ENCODE measurements at places on chromosomes 7 and 10.

- no peak for DNase-seq
Observed at GRCh38 chr7:115005953-115006352, 84.1 kb downstream of the MDFIC start.

DNA sequence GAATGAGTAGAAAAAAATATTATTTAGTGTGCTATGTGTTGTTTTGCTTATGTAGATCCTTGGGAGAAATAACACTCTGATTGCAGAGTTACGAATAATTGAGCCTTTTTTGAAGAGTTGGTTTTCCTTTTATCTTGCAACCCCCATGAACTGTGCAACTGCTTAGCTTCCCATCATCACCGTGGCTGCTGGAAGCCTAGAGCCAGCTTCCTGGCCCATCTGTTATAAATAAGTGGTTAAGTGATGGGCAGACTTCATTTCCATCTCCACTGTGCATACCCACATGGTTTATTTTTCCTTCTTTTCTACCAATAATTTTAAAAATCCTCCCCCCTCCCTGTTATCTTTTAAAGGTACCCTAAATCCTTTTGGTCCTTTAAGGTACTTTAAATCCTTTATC, 554.9 kb upstream of the GALNT17 start:
- DNase-seq = no peak

DNA sequence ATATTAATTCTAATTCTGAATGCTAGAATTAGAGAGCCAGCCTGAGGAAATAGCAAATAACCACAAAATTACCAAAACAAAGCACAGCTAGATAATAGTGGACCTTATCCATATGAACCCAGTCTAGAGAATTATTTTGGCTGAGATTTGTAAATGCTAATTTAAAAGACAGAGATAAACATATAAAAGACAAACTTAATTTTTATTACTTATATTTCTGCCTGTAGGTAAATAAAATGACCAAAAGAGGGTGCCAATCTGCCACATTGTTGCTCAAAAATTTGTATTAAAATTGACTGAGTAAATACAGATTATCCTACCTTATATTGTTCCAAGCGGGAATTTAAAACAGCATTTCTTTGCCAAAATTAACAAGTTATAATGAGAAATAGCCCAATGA, 20.2 kb downstream of the RTKN2 start:
- DNase-seq = peak; percentile 41

DNA sequence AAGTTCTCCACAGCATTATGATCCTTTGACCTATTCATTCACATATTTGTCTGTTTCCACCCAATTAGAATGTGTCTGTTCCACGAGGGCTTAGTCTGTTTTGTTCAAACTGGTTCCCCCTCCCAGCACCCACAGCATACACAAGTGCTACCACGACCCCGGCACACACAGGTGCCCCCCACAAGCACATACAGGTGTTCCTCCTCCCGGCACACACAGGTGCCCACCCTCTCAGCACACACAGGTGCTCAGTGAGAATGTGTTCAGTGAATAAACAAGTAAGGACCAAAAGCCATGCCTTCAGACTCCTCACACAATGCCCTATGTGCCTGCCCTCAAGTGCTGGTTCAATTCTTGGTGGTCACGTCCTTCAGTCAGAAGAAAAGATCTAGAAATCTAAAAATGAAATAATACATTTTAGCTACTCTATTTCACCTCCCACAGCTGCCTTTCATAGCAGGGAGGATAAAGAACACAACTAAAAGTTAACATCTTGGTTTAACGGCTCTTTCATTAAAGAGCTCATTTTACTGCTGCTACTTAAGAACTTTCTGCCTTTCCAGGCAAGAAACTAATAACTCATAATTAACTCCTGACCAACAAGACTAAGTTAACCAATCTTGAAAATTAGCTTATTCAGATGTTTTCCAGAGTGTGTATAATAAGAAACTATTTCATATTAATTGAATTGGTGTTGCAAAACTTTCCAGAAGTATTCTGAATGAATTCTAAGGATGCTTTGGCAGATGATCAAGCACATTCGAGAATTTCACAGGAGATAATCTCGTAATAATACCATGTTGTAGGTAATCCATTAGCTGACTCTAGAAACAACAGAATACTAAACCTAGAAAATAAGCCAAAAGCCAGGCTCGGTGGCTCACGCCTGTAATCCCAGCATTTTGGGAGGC, 2.3 kb downstream of the DNMBP start:
- no peak for DNase-seq

DNA sequence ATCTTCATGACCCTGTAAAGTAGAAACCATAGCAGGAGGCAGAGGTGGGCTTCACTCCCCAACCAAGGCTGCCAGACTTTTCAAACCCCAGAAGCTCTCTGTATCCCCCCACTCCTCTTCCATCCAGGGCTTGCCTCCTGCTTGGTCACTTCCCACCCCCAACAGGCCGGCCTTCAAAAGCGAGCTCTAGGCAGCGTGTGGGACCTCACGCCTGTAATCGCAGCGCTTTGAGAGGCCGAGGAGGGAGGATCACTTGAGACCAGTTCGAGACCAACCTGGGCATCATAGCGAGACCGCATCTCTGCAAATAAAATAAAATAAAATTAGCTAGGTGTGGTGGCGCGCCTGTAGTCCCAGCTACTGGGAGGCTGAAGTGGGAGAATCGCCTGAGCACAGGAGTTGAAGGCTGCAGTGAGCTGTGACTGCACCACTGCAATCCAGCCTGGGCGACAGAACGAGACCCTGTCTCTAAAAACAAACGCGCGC, 743 bp upstream of the POR start:
- peak; percentile 8 for DNase-seq

DNA sequence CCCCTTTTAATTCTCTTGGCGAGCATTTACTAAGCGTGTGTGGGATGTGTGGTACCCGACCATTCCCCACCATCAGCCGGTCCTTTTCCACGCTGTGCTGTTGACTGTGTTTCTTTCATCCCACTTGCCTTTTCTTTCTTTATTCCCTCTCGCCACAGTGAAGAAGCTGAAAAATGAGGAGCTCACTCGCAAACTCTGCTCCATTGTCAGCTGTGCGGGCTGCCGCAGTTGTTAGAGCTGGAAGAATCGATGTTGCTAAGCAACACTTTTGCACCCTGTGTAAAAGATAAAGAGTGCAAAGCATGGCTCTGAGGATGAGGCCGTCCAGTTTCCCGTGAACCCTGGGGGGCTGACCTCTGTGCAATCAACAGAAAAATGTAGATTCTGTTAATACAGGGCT, 203.1 kb upstream of the NEBL start:
- no peak for DNase-seq

DNA sequence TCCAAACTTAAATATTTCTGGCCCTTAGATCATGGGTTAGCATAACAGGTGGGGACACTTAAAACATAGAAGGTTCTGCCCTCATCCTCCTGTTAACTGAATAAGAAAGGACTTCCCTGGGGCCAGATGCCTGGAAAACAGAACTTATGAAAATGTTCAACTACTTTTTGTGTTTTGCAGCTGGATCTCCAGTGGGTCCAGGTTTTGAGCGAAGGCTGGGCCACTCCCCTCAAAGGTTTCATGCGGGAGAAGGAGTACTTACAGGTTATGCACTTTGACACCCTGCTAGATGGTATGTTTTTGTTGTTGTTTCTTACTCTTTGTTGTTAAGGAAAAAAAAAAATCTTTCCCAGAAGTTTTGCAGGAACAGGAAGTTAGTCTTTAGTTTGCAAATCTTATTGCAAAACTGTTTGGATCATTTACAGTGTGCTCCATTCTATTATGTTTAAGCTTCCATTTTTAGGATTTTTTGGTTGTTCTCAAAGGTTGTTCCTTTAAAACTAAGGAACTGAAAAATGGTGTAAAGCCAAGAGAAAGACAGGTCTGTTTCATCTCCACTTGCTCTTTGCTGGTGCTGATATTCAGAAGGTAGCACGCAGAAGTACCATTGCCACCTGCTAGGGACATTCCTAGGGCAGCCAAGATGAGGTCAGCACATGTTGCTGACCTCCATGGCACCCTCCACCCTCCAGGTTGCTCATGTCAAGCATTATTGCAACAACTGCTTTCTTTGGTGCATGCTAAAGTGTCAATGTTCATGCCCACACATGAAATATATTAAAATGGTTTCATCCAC, 56.1 kb downstream of the PAPSS2 start:
- no peak for DNase-seq

GRCh38 chr7:65390588-65390987, 16.9 kb downstream of the ZNF92 start:
- peak; percentile 17 for DNase-seq

DNA sequence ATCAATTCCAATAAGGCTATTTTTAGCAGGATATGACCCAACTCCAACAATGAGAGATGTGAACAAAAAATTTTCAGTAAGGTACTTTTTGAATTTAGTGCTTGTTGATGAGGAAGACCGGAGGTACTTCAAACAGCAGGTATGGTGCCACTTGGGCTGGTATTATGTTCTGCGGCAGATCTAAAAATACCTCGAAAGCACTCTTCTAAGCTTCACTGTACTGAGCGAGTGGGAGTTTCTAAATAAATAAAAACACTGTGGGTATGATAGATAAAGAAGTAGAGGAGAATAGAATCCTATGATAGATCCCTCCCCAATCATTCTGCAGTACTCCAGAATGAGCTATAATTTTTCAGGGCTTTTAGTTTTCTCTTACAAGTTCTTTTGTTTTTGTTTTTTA, 11.5 kb upstream of the SUPV3L1 start:
- no peak for DNase-seq

GRCh38 chr10:63320683-63321082, 145.1 kb downstream of the JMJD1C start:
- no peak for DNase-seq

GRCh38 chr7:93175219-93175618, 27.0 kb upstream of the SAMD9L start:
- DNase-seq = no peak

GRCh38 chr10:10205906-10206305, 811.8 kb upstream of the CELF2 start:
- DNase-seq = no peak

DNA sequence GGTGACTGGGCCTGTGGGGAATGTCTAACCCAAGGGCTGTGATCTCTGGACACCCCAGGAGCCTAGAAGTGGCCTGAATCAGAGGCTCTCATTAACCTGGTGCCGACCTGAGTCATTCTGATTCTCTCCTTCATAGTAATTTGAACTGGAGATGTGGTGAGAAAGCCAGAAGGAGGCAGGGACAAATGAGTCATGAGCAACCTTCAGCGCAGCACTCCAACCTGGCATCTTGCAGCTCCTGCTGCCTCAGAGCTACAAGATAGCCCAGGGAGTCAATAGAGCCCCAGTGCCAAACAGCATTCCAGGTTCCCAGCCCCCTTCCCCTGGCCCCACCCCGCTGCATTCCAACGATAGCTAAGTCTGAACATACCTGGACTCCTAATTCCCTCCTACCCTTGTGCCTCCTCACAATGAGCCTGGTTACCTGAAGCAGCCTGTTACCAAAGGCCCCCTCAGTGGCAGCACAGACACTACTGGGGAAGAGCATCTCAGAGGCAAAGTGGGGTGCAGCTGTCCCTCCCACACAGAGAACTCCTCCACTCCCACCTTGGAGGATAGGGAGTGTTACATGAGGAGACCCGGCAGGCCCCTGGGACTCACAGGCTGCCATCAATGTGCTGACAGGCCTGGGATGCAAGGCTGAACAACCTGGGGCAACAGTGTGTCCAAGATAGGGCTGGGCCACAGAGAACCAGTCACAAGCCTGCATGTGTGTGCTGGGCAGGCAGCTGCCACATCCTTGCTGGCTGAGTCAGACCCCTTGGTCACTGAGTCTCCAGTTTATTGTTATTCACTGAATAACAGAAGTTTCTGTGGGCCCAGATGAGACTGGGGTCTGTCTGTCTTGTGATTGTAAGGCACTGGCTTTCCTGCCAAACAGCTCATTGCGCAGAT, 76.8 kb upstream of the LEP start:
- peak; percentile 84 for DNase-seq

DNA sequence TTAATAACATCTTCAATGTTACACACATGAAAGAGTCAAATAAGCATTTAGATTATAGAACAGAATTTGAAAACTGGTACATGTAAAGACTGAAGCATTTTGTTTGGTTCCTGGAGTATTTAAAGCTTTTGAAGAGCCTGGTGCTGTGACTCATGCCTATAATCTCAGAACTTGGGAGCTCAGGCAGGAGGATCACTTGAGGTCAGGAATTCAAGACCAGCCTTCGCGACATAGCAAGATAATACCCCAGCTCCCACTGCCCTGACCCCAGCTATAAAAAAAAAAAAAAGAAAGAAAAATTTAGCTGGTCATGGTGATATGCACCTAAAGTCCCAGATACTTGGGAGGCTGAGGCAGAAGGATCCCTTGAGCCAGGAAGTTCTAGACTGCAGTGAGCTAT, 87.8 kb downstream of the HDAC9 start:
- DNase-seq = peak; percentile 59

DNA sequence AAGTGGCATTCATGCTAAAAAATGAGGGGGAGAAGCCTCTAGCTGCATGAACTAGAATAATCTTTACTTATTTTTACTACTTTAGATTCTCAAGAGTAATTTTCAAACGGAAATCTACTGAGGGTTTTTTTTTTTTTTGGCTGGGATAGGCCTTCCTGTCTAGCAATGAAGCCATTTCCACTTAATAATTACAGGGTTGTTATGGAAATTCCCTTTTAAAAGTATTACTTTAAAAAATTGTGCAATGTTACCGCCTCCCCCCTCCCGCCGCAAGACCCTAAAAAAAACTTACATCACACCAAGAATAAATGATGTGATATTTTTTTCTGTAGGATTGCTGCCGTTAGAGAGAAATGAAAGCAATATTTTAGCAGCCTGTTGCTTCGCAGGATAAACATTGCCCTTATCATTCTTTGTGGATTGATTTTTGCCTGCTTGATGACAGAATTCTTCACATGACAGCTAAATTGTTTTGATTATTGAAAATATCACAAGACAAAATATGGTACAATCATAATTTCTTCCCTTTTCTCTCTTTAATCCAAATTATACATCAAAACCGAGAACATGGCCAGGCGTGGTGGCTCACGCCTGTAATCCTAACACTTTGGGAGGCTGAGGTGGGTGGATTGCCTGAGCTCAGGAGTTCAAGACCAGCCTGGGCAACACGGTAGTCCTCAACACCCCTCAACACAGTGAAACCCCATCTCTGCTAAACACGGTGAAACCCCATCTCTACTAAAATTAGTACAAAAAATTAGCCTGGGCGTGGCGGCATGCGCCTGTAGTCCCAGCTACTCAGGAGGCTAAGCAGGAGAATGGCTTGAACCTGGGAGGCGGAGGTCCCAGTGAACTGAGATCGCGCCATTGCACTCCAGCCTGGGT, 32.8 kb downstream of the ARL4A start:
- no peak for DNase-seq

DNA sequence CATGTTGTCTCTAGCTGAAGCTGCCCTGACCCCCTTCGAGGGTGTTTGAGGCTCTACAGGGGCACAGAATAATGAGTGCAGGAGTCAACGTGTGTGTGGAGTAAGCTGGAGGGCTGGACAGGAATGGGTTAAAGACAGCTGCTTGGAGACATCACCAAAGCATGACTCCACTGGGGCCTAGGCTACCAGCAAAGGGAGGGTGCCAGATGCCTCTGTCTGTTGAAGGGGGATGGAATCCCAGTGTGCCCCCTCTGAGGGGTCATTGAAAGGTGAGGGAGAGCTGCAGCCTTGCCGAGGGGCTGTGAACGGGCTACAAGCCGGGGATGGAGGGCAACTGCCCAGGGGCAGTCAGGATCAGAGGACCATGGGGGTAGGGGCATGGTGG, 51.7 kb upstream of the PODXL start:
- peak; percentile 86 for DNase-seq
